OCI-LY7 (cell line): ENCODE measurements at places on chromosomes 2 and 18. TPM values are rescaled to one million over a fixed set of nuclear protein-coding genes. Genes with fewer than 3 reads are reported as not detected.

DNA sequence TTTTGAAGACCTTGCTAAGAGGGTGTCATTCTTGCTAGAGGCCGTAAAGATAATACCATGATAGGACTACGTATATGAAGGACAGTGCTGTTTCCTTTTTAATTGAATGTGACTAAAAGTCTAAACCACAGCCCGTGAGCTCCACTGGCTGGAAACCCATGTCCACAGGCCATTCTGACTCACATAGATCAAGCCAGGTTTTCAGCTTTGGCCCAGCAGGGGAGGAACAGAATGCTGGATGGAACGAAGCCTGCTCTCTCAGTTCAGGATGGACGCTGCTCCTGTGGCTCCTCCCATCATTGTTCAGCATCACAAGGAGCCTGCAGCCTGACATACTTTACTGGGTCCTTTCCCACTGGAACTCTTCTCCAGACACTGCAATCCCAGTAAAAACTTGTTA, 47.6 kb downstream of the ALPK2 start:
- DNase-seq = no peak

DNA sequence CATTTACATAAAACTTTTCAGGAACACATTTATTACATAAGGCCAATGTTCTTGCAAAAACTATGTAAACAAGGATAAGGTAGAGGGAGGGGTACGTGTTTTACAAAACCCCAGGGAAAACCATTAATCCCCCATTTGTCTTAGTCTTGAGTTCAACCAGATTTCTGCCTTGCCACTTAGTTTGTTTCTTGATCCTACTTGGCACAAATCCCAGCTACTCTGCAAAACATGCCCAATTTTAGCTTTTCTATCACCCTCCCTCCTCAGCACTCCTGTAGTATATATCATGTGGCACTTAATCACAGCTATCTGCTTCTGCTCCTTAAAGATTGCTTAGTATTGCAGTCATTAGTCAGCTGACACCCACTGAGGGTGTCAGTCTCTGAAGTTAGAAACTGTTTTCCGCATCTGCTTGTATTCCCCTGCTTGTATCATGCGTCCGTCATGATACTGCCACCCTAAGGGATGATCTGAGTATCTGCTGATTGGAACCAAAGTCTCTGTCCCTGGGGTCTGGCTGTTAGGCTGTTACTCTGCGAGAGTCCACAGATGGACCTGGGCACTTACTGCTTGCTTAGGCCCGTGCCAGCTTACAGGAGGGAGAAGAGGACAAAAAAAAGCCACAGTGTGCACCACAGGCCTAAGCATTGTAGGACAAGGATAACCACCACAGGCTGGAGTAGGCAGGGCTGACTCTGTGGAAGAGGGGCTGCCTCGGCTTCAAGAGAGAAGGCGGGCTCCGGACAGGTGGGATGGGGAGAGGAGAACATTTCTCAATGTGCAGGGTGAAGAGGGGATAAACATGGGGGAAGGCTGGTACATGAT, 82.2 kb downstream of the EPAS1 start:
- no peak for DNase-seq

DNA sequence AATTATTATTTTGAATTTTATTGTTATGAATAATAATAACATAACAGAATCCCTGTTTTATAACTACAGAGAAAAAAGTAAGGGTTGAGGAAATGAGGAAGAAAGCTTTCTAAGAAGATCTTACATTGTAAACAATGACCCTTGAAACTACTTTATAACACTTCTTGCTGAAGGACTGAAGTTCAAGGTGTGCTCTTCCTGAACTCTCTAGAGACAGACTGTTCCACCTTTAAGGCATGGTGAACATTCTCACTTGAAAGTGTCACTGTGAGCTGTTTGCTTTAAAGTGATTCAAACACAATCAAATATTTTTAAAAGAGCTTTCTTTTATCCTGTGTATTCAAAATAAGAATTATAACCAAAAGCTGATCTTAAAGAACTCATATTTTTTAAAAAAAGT, 131.5 kb downstream of the DNAH7 start:
- DNase-seq = no peak

DNA sequence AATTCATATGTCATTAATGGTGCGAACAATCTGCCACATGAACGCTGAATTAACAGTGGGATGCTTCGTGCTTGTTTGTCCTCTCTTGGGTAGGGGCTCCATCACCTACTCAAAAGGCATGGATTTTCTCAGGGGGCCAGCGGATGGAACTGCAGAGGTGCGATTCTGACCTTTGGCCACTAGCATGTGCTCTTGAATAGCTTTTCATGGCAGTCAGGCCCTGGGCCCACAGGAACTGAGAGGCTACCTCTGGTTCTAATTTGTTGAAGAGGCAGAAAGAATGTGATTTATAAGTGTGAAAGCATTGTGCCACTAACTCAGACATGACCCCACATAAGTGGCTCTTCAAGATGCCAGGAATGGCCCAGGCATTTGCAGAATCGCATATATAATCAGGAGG, 283.2 kb downstream of the INSIG2 start:
- DNase-seq = peak; percentile 14

GRCh38 chr18:12287684-12288402, 20.2 kb upstream of the TUBB6 start:
- no peak for DNase-seq

- DNase-seq = no peak
Observed at GRCh38 chr2:221999717-222000116, 299.1 kb downstream of the PAX3 start.

The SLC8A1 gene
- 3.6 and 4.7 TPM in 2 replicates for total RNA-seq

DNA sequence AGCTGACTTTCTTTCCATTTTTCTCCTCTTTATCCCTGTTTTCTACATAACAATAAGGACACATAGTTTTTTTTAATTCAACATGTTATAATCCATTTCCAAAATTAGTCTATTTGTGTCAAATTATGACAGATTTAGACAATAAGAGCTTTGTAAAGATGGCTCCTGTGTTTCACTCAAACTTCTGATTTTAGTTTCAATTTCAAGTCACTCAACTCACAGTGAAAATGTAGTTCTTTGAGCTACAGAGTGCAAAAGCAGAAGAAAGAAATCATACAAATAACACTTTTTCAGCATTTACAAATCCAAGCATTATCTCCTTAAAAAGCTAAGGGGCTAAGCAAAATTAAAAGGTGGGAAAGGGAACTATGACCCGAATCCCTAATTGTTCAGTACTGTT, 340.7 kb upstream of the TRIB2 start:
- DNase-seq = no peak

GRCh38 chr2:71935262-71935848, 212.3 kb downstream of the CYP26B1 start:
- no peak for DNase-seq

- DNase-seq = no peak
Observed at GRCh38 chr2:132814651-132815050, 144.6 kb upstream of the LYPD1 start.

The GALNT5 gene
- total RNA-seq = not detected in 2 replicates

GRCh38 chr18:6994056-6994770, 123.4 kb downstream of the LAMA1 start:
- DNase-seq = no peak

DNA sequence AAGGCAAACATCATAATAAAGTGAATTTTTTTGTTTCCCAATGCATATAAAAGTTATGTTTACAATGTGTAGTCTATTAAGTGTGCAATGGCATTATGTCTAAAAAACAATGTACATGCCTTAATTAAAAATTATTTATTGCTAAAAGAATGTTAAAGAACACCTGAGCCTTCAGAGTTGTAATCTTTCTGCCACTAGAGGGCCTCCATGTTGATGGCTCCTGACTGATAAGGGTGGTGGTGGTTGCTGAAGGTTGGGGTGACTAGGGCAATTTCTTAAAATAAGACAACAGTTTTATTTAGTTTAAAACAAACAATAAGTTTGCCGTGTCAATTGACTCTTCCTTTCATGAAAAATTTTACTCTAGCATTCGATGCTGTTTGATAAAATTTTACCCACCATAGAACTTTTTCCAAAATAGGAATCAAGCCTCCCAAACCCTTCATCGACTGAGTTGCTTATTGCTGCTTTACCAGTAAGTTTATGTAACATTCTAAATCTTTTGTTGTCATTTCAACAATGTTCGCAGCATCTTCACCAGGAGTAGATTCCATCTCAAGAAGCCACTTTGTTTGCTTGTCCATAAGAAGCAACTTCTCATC, 32.3 kb downstream of the MAP3K2 start:
- peak; percentile 42 for DNase-seq

The ST8SIA3 gene
- total RNA-seq = not detected in 2 replicates

The LYPD1 gene
- total RNA-seq = 1.4 and 2.0 TPM in 2 replicates

- no peak for DNase-seq
Observed at GRCh38 chr18:36509646-36510197, 212.2 kb downstream of the FHOD3 start.

The FBXO15 gene
- total RNA-seq = 1.2 and 2.1 TPM in 2 replicates

DNA sequence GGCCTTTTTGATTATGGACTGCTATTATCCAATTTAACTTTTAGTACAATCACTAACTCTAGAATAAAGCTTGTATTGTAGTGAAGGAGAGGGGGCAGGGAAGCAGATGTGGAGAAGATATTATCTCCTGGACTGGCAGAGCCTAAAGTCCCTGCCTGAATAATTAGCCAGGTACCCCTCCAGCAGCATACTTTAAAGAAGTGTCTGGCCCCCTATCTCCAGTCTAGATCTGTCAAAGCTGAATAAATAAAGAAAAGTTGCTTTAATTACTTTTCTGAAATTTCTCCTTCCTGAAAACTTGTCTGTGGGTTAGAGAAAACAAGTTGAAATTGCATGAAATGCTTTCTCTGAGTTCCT, 258.2 kb downstream of the SLC8A1 start:
- DNase-seq = no peak

DNA sequence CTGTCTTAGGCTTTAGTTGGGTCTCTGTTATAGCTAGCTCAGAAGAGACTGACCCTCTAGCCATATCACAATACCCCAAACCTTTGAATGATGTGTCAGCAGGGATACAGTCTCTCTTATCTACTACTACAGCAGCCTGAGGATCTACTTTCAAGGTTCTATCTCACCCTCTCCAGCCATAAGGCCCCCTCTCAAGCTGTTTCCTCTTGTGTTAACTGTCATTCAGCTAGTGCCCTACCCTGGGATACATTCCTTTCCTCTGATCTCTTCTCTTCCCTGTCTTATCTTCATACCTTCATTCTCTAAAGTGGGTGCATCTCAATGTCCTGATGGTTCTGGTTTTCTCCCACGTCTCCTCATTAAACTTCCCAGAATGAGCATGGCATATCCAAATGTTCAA, 434.7 kb downstream of the NRXN1 start:
- no peak for DNase-seq

DNA sequence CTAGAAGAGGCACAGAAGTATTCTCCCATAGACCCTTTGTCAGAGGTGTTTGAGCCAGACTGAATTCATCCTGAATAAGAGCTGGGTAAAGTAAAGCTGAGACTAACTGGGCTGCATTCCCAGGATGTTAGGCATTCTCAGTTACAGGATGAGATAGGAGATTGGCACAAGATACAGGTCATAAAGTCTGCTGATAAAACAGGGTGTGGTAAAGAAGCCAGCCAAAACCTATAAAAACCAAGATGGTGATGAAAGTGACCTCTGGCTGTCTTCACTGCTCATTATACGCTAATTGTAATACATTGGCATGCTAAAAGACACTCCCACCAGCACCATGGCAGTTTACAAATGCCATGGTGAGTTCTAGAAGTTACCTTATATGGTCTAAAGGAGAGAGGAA, 364.9 kb upstream of the TMEFF2 start:
- DNase-seq = no peak

The IL1A gene
- total RNA-seq = not detected in 2 replicates

- no peak for DNase-seq
Observed at GRCh38 chr2:158391876-158392275, 64.7 kb downstream of the CCDC148 start.

DNA sequence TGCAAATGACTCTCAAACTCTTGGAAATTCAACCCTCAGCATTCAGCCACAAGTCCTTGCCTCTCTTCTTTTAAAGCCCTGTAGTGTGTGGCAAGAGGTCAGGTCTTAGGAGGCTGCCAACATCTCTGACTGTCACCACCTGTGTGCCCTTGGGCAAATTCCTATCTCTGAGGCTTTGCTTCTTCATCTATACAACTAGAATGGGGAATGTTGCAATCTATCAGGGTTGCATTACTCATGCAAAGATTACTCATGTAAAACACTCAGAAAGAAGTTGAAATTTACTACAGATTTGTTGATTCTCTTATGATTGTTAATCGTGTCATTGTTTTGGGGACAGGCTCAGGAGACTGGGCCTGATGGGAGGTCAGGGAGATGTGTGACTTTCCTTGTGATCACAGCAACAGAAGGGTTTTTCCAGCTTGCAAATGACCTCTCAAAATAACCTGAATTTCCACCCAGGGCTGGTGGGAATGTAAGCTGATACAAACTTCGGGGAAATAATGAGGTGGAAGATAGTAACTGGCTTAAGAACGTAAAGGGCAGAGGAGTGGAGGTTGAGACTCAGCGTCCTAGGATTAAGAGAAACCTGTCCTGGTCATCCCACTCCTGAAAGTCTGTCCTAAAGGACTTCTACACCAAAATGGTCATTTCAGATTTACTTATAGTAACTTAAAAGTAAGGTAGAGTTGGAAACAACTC, 32.1 kb upstream of the SIGLEC15 start:
- no peak for DNase-seq

The ST8SIA5 gene
- not detected in 2 replicates for total RNA-seq

DNA sequence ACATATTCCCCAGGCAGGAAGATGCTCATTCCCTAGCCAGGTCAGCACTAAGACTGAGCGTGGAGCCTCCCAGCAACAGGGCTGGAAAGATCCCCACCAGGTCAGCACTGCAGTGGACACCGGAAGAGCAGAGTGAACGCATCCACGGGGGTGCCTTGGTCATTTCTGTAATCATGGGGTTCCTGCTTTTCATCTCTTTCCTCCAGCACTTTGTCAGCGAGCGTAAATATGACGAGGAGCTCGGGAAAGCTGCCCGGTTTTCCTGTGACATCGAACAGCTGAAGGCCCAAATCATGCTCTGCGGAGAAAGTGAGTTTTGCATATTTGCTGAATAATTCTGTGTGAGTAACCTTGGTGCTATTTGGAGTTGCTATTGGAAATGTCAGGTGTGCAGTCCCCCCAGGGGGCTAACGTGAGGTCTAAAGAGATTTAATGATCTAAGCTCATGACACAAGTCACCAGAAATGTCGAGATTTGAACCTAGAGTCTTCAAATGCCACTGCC, 40.1 kb downstream of the KCTD18 start:
- no peak for DNase-seq

DNA sequence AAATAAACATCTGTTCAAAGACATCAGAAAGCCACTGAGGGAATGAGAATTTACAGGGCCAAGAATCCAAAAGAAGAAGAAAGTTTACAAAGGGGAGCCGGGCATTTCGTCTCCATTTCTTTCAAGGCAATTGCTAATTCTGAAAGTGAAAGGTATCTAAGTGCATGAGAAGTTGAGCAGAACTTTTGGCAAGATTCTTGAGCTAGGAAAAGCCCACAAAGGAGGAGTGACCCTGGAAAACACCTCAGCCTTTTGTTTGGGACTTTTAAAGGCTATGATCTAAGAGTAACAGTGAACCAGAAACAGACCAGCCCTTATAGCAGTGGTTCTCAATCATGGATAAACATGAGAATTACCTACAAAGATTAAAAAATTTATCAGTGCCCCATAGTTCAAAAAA, 87.4 kb downstream of the MDH1 start:
- DNase-seq = no peak

The CNTNAP5 gene
- not detected in 2 replicates for total RNA-seq
